ENCODE measurements at places on chromosomes 7 and 10. TPM values are rescaled to one million over a fixed set of nuclear protein-coding genes. Genes with fewer than 3 reads are reported as not detected.

Gene TUBAL3
- total RNA-seq: not detected

Gene TMEM270
- not detected for total RNA-seq

Gene RNF32
- 0.43 TPM for total RNA-seq

Gene FGFR2
- 0.18 TPM for total RNA-seq

- no peak for DNase-seq
Observed at GRCh38 chr7:24709585-24710360, 47.5 kb downstream of the GSDME start.

GRCh38 chr10:43055991-43056567 is 20.8 kb upstream of the RET start:
- DNase-seq: peak; percentile 3

Measured in activated T-cell treated with anti-CD3 and anti-CD28 coated beads, Interleukin-2, amount 50 U/mL, for 4 hours (primary cell).